NCI-H460 (cell line): ENCODE measurements at places on chromosomes 2 and 18. TPM values are rescaled to one million over a fixed set of nuclear protein-coding genes. Genes with fewer than 3 reads are reported as not detected.

- peak; percentile 76 for DNase-seq
These were observed 723.2 kb downstream of the DPP10 start for GRCh38 chr2:115165529-115166109.

GRCh38 chr2:210038078-210038477 lies 35.6 kb downstream of the RPE start:
- DNase-seq: no peak

- DNase-seq: no peak
These were observed 42.4 kb downstream of the LRRFIP1 start for GRCh38 chr2:237669628-237670392.

DNA sequence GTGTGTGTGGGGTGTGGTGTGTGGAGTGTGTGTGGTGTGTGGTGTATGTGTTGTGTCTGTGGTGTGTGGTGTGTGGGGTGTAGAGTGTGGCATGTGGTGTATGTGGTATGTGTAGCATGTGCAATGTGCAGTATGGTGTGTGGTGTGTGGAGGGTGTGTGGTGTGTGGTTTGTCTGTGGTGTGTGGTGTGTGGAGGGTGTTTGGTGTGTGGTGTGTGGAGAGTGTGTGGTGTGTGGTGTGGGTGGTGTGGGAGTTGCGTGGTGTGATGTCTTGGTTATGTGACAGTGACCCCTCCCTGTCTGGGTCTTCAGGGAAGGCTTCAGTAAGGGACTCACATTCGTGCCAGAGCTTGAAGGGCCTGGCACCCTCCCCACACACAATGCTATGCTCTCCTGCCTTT lies 718.2 kb upstream of the SOX11 start:
- no peak for DNase-seq

DNA sequence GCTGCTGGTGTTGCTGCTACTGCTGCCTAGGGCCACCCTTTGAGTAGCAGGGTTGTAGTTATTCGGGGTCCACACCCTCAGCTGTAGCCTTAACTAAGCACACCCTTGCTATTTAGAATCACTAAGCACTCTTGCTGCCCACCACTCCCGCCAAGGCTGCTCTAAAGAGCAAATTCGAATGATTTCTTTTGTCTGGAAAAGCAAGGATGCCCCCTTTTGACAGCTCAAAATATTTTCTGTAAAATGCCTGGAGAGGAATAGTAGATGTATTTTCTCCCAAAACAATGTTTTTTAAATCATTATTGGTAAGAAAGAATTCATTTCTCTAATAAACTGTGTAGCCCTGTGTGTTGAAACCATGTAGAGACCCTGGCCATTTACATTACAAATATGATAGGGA lies 80.8 kb upstream of the PAPOLG start:
- no peak for DNase-seq

GRCh38 chr2:24793761-24794435 lies 673 bp downstream of the CENPO start:
- no peak for DNase-seq

DNA sequence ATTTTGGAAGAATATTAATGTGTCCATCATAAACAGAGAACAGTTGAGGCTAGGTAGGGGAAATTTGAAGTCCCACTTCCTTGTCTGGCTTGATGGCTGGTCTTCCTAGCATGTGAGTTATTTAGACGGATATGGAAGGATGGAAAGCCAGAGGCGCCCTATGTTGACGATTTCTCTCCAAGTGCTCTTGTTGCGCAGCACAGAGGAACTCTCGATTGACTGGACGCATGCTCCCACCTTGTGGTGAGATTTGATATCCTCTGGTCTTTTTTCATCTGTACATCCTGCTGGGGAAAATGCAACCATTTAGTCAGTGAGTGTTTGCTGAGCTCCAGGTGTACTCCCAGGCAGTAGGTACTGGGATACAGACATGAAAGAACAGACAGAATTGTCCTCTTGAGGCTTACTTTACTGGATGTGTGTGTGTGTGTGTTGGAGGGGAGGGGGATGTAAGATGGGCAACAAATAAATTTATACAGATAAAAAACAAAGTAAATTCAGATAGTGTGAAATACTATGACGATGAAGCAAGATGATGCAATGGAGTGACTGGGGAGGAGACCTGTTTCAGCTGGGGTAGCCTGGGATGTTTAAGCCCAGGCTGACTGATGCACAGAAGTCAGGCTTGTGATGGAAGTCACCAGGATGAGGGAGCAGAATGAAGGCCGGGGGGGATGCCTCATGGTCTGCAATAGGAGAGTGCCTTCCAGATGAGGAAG lies 137.2 kb downstream of the TRIM43 start:
- DNase-seq: peak; percentile 76

DNA sequence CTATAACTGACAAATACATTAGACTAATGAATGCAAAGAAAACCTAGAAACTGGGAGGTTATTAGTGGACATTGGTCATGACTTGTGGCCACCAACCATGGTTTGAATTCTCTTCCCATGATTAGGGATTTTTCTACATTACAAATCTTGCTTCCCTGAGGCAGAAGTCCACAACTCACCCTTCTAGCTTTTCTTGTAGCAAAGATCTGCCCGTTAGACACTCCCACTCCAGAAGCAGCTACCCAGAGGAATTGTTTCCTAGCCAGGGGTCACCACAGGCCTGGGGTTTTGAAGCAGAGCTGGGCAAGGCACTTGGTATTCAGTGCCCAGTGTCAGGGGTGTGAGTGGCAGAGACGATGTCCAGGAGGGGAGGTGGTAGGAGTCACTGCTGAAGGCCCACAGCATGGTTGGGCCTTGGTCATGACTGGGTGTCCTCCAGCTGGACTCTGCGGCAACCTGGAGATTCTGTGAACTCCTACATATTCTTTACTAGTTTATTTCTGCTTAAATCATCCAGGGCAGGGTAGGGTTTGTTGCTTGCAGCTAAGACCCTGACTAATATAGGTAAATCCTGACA lies 54.9 kb downstream of the ACTR2 start:
- DNase-seq: no peak

DNA sequence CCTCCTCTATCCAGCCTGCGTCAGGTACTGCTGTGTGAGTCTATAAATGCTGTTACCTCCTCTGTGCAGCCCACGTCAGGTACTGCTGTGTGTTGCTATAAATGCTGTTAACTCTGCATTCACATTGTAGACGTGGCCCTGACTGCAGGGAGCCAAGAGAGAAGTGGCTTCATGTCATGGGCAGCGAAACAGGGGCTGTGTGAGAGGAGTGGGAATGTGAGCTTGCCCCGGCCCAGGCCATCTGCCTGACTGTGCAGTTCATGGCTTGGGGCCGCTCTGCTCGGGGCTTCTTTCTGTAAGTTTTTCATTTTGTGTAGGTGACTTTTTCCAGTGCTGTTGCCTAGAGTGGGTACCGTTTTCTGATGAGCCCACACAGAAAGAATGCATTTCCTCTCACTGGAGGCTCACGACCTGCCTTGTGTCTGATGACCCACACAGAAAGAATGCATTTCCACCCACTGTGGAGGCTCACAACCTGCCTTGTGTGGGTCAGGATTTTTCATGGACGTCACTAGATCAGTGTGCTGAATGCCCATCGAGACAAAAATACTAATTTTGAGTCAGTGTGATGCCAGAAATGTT lies 104.5 kb downstream of the SNTG2 start:
- DNase-seq: no peak

- no peak for DNase-seq
These were observed 468.2 kb downstream of the EPHA4 start for GRCh38 chr2:221103930-221104329.

DNA sequence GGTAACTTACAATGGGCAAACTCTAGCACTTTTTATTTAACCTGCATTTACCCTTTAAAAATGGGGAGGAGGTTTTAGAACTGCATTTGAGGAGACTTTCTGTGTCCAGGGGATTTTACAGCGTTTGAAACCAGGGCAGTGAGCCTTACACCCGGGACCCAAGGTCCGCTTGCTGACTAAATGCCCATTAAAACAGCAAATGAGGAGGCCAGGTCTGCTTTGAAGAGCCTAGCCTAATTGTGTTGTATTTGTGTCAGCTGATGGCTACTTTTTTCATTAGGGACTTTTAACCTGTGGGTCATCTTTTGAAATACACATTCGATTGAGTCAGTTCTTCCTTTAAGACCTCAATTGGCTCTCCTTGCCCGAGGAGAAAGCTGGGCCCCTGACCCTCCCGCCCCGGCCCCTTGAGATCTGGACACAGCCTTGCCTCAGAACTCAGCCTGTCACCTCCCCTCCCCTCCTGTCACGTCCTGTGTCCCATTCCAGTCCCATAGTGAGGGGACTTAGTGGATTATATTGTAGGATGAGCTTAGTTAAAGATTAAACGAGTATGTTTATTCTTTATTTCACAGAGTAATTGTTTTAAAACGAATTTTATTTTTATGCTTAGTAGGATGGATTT lies 69.0 kb downstream of the KLHL29 start:
- no peak for DNase-seq

- DNase-seq: no peak
These were observed 61.9 kb downstream of the AQP4 start for GRCh38 chr18:26803643-26804042.

- DNase-seq: no peak
These were observed 37.0 kb downstream of the CTIF start for GRCh38 chr18:48575658-48576456.

- no peak for DNase-seq
These were observed 70.3 kb upstream of the RMDN2 start for GRCh38 chr2:37854676-37855282.

GRCh38 chr2:9144617-9145016 lies 62.0 kb upstream of the ASAP2 start:
- no peak for DNase-seq

DNA sequence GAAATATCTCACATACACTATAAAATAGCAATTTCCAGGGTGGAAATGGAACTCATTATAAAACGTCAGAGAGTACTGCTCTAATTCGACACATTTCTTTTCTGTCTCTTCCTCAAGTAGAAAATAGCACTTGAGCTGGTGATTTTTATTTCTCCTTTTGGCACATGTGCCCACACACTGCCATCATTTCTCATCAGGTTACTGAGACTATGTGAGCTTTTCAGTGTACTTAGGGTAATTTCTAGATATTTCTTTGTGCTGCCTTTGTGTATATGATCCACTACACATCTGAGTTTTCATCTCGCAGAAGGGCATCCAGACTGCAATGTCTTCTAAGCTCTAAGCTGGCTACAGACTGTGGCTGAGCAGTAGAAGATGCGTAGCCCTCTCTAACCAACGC lies 62.1 kb upstream of the PGAP1 start:
- DNase-seq: no peak

DNA sequence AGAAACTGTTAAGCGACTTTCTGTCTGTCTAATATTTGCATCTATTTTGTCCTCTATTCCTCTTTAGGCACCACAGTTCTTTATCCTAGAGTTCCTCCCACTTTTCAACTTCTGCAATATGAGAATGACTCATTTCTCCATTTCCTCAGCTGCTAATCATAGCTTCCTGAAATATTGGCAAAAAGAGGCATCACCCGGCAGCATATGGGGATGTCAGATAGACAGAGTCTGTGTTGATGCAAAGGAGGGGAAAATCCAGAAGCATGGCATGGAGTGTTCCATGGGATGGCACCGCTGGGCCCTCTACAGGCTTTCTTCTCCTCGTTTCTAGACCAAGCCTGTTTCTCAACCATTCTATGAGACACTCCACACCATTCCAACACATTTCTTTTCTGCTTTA lies 93.4 kb downstream of the DOCK10 start:
- DNase-seq: no peak

DNA sequence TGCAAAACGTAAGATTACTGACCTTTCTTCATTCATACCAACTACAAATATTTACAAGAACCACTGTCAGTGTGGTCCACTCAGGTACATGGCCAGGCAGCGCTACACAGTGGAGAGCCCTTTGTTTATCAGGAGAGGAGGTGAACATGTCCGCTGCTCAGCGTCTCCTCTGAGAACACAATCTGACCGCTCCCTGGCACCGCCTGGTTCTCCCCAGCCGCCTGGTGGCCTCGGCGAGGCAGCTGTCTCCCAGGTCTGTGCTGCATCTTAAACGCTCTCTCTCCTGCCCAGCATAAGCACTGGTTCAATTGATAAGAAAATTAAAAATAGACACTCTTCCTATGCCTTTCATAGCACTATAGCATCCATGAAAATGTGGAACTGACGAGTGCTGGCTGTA lies 146.8 kb upstream of the PXDN start:
- DNase-seq: no peak

DNA sequence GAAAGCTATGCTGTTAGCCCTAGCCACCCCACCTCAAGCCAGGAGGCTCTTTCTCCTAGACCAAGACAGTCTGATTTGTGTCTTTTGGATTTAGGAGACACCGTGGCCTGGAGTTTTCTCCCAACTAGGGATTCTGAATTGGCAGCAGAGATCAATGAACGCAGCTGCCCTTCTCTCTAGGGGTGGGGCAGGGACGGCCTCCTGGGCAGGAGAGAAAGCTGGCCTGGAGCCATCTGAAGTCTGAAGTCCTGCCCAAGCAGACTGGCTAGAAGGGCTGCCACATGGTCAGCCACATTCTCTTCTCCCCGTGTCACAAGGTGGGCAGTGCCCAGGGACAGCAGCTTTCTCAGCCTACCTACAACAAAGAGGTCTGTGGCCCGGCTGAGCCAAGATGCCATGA lies 45.1 kb downstream of the PIEZO2 start:
- DNase-seq: no peak

DNA sequence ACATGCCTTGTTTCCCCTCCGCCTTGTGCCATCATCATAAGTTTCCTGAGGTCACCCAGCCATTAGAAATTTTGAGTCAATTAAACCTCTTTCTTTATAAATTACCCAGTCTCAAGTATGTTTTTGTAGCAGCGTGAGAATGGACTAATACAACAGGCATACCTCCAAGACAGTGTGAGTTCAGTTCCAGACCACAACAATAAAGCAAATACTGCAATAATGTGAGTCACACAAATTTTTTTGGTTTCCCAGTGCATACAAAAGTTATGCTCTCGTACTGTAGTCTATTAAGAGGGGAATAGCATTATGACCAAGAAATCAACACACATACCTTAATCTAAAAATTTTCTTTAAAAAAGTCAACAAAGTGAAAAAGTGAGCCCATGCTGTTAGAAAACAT lies 217.2 kb downstream of the NR4A2 start:
- DNase-seq: no peak

DNA sequence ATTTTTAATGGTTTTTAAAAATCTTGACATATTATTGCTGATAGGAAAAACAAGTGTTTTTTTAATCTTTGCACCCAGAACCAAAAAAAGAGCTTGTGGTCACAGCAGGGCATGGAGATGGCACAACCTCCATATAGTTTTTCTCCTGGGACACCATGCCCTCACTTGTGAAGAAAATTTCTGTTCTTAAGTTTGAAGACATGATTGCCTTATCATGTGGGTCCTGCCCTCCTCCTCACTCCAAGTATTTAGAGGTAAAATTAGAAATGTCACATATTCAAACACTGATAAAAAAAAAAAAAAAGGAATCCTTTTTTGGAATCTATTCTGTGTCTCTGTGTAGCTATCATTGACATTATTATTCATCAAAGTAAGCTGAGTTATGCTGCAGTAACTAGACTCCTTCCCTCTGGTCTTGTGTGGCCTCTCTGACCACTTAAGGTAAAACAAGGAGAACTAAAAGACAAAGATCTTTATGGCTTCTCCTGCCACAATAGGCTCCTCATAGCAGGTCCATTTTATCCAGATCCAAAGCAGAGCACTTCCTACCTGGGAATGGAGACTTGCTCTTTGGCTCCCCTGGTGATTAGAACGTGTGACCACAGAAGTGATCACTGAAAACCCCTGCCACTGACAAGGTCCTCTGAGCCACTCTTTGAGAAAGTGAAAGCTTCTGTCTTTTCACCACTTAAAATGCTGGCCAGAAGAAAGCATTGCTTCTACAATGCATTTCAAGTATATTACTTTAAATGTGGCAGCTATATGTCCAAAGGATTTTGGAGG lies 19.8 kb downstream of the ADD2 start:
- DNase-seq: no peak

The TRABD2A gene
- total RNA-seq: 2.2 and 2.6 TPM in 2 replicates

The COL3A1 gene
- 17.5 and 20.5 TPM in 2 replicates for total RNA-seq

The STAT4 gene
- total RNA-seq: 10.4 and 12.7 TPM in 2 replicates

The SCN7A gene
- 0.02 and 0.03 TPM in 2 replicates for total RNA-seq

The LOXHD1 gene
- not detected in 2 replicates for total RNA-seq

The ANKRD30BL gene
- not detected in 2 replicates for total RNA-seq
